ENCODE measurements at places on chromosomes 11 and 22.

- DNase-seq: no peak
These were observed 29.3 kb upstream of the CBX7 start for GRCh38 chr22:39181778-39182177.

GRCh38 chr22:46355369-46355995, 20.0 kb downstream of the TRMU start:
- DNase-seq: no peak

GRCh38 chr11:35964841-35965240, 21.0 kb downstream of the LDLRAD3 start:
- DNase-seq: no peak

- no peak for DNase-seq
These were observed 16.3 kb downstream of the ADORA2A start for GRCh38 chr22:24443668-24444067.

DNA sequence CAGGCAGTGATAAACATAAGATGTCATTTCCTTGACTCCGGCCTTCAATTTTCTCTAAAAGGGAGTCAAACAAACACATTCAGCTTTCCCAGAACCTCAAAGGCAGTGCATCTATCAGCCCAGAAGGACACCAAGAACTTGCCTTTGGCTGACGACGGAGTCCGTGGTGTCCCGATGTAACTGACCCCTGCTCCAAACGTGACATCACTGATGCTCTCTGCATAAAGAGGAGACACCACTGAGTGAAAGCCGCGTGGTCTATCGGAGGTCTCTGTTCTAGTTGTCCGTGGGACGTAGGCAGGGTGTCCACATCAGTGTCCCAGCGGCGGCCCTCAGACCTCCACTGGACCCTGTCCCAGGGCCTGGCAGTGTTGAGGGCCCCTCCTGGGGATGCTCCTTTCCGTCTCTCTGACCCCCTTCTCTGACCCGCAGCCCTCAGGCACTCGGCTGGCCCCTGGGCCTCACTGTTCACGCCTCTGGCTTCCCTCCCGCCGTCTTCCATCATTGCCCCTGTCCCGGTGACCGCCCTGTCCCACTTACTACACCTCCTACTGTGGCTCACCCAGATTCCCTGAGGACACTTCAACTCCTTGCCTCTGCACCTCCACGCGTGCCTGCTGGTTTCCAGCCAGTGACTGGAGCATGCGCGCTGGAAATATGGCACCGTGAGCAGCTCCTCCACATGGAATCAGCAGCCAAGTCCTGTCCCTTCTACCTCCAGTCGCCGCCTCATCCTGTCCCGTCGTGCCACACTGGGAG, 70.4 kb downstream of the NCAPD3 start:
- DNase-seq: no peak

DNA sequence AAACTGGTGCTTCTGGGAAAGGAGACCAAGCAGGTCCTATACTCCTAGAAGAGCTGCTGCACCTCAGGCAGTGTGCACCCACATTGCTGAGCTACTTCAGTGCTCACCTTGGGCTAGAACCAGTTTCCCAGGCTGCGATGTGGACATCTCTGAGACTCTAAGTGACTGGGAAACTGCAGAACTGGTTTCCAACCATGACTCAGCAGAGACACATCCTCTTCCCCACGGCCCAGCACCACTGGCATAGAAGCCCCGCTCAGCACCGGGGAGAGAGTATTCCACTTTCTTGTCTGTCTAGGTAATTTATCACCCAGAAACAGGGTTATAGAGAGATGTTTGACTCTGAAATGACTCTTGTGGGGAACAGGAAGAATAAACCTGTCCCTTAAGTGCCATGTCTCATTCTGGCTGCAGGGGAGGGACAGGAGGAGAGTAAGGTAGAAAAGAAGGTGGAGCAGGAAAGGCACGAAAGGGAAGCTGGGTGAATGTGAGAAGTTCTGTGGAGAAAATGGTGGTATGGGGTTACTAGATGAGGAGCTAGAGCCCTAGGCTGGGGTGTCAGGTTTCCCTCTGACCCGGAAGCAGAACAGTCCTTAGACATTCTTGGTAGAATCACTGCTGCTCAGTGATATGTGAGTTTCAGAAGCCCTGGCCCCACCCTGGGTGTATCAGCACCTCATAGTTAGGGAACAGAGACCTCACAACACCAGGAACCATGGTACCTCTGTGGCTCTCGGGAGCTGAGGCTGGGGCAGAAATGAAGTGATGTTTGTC, 340.4 kb upstream of the NCAM1 start:
- no peak for DNase-seq

- no peak for DNase-seq
These were observed 51.7 kb downstream of the PITPNB start for GRCh38 chr22:27867085-27867952.

DNA sequence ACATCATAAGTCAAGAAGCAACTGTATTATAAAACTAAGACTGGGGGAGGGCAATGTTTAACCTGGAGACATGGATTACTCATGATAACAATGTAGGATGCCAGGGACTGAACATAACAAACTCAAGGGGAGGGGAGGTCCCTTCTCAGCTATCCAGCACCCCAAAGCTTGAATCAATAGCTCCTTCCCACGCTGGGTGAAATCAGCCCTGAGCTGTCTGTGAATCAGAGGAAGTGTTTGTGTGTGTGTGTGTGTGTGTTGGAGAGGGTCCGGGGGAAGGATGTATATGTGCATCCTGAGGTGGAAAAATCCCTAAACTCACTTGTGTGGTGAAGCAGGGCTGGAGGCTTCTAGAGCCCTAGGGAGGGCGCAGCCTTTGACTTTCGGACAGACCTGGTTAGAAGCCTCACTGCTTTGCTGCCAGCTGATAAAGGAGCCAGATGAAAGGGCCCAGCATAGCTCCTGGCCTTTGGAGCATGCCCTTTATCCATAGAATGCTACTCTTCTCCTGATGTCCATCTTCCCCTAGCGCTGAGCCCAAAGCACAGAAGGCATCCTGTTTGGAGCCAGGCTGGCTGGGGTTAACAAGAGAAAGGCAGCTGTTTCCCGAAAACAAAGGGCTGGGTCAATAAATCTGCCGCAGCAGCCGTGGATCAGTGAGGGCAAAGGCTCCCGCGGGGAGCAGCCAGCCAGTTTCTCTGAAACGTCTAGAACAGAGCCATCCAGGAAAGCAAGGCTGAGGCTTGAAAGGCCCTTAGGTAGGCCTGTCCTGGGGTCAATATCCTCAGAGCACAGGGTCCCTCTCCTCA, 35.8 kb downstream of the TNKS1BP1 start:
- DNase-seq: no peak
